ENCODE measurements at places on chromosomes 11 and 22.

- DNase-seq: no peak
These were observed 146.8 kb downstream of the DBX1 start for GRCh38 chr11:20013346-20014066.

GRCh38 chr11:75813622-75814039, 1.4 kb upstream of the UVRAG start:
- no peak for DNase-seq

DNA sequence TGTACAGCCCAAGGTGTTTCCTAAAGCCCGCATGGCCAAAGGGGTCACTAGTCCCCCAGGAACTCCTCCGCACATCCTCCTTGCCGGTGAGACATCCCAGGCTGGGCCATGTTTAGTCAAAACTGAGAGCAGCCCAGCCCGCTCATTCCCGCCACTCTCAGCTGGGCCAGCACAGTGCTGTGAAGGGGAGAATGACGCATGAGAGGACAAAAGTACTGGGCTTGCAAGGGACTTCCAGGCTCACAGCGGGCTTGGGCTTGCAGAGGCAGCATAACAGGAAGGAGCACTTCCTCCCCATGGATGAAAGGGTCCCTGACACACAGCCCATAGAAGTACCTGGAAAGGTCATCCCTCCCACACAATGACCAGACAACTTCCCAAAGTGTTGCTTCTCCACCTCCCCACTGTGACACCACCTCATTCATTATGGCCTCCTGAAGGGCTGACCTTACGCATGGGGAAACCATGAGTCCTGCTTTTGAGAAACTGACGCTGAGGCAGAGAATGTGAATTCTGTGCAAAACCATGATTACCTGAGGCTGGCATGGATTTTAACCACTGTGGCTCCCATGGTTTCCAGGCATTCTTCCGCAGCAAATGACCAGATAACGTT, 19.1 kb downstream of the ETS1 start:
- DNase-seq: no peak

GRCh38 chr11:44849922-44850321, 100.8 kb downstream of the TP53I11 start:
- no peak for DNase-seq

DNA sequence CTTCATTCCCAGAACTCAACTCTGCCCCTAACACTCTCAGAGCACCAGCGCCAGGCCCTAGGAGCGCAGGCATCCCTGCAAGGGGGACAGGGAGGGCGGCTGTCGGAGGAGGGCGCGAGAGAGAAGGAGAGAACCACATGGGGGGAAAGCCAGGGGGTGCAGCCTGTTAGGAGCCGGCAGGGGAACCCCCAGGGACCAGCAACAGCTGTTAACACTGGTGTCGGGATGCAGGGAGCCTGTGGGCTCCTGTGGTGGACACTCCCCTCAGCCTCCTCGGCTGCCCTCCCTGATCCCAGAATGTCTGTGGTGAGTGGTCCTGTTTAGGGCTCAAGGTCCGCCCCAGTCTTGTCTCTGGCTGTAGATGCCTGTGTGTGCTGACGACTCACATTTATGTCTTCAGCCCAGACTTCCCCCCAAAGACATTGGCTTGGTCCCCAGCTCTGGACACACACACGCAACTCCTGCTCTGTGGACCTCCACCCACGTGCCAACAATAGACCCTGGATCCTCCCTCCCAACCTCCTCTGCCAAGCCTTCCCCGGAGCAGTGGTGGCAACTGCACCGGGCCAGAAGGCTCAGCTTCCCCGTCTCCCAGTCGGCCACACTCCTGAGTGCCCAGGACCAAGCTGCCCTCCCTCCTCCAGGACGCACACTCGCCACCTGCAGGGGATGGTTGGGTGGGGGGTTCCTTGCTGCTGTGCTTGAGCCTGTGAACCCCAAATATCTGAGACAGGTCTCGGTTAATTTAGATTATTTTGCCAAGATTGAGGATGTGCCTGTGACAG, 817 bp upstream of the IFITM5 start:
- DNase-seq: no peak
